ENCODE measurements at places on chromosomes 6 and 20.

- DNase-seq = no peak
Measured at GRCh38 chr20:50138120-50138478, 15.4 kb downstream of the PEDS1 start.

- peak; percentile 46 for DNase-seq
Measured at GRCh38 chr20:31858760-31859083, 11.6 kb downstream of the DUSP15 start.

DNA sequence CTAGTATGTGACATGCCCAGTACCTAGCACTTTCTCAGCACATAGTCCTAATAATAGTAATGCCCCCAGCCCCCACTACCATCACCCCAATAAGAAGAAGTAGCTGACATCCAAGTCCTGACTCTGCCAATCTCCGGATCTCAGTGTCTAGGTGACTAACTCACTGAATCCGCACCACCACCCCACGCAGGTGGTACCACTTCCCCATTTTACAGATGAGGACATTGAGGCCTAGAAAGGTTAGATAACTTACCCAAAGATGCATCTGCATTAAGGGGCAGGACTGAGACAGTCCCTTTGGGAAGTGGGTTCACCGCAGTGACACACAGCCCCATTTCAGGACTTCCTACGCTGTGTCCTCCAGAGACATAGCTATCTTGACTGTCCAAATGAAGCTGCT, 241.2 kb downstream of the TFAP2C start:
- no peak for DNase-seq

DNA sequence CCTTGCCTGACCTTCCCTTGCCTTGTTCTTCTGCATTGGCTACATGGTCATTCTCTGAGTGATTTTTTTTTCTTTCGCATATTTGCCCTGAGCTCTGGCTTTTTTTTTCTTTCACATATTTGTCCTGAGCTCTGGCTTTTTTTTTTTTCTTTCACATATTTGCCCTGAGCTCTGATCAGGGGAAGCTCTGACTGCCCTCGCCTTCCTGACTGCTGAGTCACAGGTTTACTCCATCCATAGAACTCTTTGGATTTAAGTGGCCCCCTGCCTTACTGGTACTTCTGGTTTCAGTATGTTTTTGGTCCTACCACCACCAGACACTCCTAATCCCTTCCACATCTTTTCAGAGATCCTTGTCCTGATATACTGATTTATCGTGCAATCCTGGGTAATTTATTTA, 201.1 kb downstream of the OGFRL1 start:
- DNase-seq = no peak

DNA sequence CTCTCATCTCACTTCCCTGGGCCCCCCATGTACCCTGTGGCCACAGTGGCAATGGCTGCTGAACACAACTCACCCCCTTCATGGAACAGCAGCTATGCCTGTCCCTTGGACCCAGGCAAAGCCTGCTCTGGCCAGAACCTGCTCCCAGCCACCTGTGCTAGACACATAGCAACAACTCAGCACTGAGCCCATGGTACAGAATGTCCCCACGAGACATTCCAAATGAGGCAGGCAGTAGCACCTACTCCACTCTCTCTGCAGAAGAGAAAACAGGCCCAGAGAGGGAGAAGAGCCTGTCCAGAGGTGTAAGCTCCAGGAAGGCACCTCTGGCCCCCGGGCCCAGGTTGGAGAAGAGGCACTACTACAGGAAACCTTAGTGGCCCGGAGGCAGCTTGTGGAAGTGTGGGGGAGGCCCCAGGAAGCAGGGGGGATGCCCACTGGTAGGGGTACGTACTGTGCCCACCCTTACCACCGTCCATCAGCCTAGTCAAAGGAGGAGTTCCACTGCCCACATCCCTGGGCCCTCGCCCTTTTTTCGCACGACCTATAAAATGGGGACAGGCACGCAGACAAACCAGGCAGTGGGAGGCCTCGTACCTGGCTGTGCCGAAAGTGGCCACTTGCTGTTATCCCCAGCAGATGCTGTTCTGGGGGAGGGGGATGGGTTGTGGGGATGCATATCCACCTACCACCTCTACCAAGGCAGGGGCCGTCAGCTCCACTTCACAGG, 97.2 kb downstream of the ASXL1 start:
- peak; percentile 15 for DNase-seq

DNA sequence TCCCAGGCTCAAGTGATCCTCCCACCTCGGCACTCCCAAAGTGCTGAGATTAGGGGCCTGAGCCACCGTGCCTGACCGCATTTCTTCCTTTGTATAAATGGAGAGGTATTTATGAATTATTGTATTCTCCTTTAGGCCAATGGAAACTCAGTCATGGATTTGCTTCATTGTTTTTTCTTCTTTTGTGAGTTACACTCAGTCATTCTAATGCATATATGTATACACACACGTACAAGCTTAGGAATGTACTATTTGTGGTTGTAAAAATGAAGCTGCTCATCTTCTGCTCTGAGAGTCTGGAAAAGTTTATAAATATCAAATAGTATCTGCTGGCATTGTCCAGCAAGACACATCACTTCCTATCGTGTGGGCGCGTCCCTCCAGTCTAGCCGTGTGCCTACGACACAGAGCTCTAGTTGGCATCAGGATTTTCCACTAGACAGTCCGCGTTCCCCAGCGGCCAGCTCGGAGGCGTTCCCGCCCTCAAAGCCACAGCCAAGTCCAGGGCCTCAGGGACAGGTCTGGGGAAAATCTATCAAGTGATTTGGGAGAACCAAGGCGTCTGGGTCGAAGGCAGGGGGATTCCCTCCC, 215.2 kb downstream of the NFATC2 start:
- peak; percentile 79 for DNase-seq

- no peak for DNase-seq
Measured at GRCh38 chr20:59402681-59403080, 102.3 kb downstream of the EDN3 start.

DNA sequence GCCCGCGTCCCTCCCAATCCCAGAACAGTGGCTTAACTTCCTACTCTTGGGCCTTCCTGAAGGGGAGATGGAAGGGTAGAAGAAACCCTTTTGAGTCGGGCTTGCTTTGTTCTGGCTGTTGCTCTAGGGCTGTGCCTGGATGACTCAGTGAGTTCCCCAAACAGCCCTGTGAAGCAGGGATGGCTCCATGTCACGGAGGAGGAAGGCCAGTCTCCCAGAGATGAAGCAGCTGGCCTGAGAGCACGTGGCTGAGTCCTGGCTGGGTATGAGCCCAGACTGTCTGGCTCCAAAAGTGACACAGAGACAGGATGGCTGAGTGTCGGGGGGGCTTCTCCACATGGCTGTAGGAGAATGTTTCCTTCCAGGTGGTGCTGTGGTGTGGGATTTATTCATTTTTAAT, 4.6 kb downstream of the SYTL3 start:
- peak; percentile 78 for DNase-seq

DNA sequence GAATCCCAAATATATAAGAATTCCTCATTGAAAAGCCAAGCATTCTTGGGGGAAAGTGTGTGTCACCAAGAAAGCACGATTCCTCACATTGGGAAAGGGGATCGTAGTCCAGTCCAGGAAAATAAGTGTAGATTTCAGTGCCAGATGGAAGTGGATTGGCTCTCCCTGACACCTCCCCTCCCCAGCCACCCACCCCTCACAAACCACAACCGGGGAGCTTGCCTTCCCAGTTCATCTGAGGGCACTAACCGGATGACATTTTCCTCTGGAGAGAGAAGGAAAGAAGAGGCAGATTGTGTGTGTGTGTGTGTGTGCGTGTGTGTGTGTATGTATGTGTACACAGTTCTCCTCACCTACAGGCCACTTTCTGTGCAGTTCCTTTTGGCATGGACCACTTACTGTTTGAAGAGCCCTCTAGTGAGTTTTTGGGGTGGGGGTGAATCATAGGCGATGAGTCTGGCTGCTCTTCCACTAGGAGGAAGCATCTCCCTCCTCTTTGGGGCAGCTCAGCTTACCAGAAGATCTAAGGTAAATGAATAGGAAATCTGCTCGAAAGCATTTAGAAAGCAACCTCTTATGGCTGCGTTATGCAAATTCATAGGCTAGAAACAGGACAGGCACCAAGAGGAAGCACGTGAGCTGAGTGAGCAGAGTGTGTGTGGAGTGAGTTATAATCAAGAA, 20.8 kb downstream of the DAAM2 start:
- peak; percentile 84 for DNase-seq

DNA sequence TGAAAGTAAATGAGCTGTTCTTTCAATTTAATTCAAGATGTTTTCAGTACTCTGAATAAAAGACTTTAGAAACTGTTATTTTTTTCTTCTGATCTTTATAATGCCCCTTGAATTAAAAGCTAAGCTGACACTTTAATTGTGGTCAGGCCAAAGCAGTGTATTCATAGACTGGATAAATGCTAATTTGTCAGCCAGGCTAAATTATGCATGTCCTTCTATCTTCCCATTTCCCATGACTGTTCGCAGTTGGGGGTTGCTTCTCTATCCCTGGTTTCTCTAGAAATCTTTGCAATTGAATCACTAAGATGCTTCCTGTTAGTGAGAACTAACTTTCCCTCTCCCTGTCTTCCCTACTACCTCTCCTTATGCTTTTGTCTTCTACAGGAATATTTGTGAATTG, 396.2 kb downstream of the RFPL4B start:
- DNase-seq = no peak

Data from femur (tissue), 1 donor.